ENCODE measurements at places on chromosomes 12 and 14.

- no peak for DNase-seq
Observed at GRCh38 chr14:61868846-61869245, 106.6 kb downstream of the SNAPC1 start.

DNA sequence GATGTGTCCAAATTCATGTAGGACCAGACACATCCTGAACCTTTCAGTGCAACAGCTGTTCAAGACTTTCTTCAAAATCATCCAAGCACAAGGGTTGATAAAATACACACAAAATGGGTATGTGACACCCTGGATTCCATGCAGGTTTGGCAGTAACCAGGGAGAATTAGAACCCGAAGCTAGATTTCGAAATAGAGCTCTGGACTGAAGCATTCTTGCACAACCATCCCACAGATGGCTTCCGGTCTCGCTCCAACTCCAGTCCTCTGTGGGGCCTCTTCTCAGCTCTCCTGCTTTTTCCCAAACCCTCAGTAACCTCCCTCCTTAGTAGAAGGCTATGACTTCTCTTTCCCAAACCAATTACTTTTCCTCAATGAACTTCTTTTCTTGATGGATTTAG, 171.3 kb downstream of the TTC7B start:
- no peak for DNase-seq

- DNase-seq, result no peak
Observed at GRCh38 chr12:88662093-88662492, 81.8 kb upstream of the KITLG start.

DNA sequence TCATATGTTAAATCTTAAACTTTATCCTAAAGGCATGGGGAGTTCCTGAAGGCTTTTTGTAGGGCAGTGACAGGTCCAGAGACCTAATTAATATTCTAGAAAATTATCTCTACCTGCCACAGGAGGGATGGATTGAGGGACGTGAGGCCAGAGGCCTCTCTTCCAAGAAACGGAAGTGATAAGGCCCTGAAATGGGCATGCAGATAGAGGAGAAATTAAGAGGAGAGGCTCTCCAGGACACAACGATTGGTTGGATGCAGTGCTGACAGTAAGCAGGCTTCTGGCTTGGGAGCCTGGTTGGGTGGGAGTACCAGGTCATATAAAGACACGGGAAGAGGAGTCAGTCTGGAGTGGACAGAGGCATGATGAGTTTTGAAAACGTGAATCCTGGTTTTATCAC, 3.1 kb upstream of the BORCS5 start:
- no peak for DNase-seq

DNA sequence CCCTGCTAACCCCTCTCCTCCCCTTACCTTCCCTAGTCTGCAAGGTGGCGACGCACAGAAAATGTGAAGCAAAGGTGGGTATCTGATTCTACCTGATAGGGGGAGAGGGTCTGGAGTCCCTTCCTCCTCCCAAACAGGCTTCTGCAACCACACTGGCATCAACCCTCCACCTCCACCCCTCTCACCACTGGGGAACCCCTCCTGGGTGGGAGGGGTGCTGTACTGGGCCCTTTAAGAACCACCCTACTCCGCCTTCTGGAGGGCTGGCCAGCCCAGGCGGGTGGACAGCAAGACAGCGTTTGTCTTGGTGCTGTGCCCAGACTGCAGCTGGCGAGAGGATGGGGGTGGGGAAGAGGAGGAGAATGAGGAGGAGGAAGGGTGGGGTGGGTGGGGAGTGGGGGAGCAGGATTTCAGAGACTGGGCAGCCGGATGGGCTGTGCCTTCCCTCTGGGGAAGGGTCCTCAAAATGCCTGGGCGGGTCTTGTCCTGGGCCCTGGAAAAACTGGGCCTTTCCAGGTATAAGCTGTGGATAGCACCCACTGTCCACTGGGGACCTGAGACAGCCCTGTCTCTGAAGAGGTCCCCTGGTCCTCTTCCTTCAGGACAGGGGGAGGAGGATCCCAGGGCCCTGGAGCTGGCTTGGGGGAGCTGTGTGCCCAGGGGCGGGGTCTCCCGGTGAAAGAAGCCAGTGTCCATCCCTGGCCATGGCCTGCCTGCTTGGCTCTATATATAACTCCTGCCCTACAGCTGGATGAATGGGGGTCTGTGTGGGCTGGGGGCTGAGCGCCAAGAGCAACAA, 2.8 kb downstream of the TNS2 start:
- no peak for DNase-seq

All from activated T-helper 1 cell treated with anti-CD3 and anti-CD28 coated beads, Interleukin-2, amount 50 U/mL, for 16 hours (primary cell).